ENCODE measurements at places on chromosomes 12 and 14.

DNA sequence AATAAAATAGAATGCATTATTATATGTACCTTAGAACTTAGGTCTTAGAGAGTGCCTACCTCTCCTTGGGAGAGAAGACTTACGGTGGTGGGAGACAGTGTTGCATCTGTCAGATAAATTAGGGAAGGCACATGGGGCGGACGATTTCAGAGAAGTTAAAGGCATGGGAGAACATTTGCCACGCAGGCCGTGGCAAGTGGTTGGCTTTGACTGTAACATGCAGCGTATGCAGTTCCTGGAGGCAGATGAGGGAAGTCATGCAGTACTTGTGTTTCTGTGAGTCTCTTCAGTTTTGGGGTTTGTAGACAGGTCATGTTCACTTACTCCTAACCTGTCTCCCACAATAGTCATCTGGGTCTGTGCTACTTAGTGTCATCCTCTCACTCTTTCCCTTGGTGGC is 43.6 kb downstream of the ETV6 start:
- DNase-seq, result no peak

DNA sequence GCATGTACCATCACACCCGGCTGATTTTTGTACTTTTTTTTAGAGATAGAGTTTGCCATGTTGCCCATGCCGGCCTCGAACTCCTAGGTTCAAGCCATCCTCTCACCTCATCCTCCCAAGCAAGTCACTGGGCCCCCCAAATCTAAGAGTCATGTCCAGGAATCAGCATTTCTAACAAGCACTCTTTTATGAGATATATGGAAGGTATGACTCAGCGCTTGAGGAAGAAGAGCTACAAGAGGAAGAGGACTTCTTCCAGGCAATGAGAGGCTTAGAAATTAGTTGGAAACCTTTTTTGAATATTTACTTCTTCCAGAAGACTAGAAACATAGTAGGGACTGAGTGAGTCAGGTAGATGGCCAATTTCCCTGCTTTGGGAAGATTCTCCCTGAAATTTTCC is 114.5 kb downstream of the HMGA2 start:
- DNase-seq, result no peak

DNA sequence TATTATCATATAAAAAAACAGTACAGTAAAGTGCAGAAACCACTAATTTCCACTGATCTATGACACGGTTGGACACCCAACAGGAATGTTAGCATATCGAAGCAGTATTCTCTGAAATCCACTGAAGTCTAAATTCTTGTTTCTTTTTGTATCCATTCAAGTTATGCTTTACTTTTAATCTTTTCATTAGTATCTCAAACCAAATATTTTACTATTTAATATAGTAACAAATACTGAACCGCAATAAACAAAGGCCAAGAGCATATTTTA is 41.1 kb downstream of the ATXN2 start:
- no peak for DNase-seq

GRCh38 chr12:70365398-70365647 is 767 bp upstream of the KCNMB4 start:
- DNase-seq, result no peak

- DNase-seq, result no peak
Observed at GRCh38 chr12:118689793-118690192, 291.5 kb upstream of the SRRM4 start.

DNA sequence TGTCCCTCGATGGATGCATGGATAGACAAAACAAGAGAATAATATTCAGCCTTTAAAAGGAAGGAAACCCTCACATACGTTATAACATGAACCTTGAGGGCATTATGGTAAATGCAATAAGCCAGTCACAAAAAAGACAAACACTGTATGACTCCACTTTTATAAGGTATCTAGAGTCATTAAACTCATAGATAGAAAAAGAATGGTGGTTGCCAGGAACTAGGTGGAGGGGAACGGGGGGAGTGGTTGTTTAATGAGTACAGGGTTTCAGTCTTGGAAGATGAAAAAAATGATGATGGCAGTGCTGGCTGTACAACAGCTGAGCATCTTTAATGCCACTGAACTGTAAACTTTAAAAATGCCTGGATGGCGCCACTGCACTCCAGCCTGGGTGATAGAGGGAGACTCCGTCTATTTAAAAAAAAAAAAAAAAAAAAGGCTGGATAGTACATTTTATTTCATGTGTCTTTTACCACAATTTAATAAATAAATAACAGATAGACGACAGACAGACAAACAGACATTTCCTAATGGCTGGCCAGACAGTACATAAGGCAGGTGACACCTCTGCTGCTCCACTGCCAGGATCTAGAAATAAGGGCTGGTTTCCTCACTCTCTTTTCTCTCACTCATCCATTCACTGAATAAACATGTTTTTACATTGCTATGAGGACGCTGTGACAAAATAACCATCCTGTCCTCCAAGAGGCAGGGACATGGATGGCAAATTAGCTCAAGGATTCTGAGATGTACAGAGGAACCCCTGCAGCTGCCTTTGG is 118.8 kb downstream of the FOXN3 start:
- DNase-seq, result no peak

DNA sequence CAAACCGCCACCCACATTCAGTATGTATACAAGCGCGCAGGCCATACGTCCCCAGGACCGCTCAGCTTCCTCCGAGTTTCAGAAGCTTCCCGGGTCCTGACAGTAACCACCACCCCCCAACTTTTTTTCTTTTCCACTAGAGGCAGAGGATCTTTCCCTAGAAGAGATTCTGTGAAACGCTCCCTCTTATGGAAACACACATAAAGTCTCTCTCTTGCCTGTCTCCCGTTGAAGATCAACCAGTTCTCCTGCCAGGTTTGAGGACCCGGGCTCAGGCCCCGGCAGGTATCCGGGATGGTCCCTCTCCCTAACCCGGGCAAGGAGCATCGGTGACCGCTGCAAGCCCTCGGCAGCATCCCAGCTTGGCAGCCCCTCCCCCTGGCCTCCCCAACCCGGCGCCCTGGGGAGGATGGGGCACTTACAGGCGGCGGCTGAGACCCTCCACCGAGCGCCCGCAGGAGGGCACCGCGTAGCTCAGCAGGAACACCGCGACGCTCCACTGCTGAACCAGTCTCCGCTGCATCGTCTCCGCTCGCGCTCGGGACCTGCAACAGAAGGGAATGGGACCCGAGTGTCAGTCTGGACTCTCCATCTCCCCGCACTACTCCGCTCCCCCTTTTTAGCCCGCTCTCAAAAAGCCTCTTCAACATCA is 3.4 kb downstream of the PTHLH start:
- no peak for DNase-seq

GRCh38 chr12:2311020-2311778 is 258.4 kb downstream of the CACNA1C start:
- DNase-seq, result no peak

GRCh38 chr14:29601616-29602015 is 326.0 kb downstream of the PRKD1 start:
- DNase-seq, result no peak

- no peak for DNase-seq
Observed at GRCh38 chr14:50977863-50978528, 33.7 kb upstream of the PYGL start.

GRCh38 chr14:52596861-52597260 is 44.2 kb downstream of the GPR137C start:
- DNase-seq, result no peak

DNA sequence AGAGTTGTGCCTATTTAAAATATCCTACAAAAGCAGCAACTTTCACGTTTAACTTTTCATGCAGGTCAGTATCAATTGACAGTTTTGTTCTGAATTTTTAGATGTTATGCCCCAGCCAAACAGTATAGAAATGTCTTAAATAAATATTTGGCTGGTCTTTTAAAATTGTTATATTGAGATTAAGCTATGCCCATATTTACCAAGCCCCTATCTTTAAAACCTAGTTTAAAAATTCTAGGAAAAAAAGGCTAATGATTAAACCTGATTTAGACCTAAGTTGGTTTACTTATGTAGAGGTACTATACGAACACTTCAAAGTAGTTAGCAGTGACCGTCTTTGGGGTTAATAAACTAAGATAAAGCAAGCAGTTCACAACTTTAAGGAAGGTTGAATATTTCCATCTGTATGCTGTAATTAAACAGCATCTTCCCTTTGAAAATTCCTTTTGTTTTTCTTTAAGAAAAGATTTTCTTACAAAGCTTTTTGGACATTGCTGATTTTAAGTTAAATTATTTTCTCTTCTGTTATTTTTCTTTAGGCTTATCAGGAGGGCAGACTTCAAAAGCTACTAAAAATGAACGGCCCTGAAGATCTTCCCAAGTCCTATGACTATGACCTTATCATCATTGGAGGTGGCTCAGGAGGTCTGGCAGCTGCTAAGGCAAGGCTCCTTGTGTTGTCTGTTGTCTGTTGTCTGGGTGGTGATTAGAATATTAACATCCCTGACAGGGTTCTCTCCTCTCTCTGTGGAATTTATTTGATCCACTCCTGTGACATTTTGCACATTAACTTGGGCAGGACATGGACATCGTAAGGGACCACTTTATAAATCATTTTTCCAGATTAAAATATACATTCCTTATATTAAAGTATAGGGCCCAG is 7.5 kb downstream of the EID3 start:
- DNase-seq, result no peak

DNA sequence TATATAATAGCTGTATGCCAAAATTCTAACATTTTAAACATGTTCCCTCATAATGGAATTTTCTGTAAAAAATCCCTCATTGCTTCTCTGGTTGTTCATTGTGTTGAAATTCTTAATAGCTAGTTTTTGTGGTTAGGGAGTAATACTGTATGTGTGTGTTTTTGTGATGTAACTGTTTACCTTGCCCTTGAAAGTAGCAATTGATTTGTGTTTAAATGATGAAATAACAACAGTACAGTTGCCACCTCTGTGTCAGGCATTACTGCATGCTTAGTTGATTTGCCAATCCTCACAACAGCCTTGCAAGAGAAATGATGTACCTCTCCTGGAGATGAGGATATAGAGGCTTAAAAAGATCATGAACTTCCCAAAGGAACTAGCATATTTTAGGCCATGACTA is 94.9 kb downstream of the DAAM1 start:
- no peak for DNase-seq

Measured in activated T-helper 2 cell treated with anti-CD3 and anti-CD28 coated beads, Interferon-gamma antibody, Interleukin-2, Interleukin-4, amounts not matched to agents 10 μg/mL and 5 μg/mL and 100 μg/mL, durations not matched to agents 14 hours and 24 hours and 36 hours (primary cell).